NCI-H187 treated with DMSO at 0.1 percent for 48 hours (cell line): ENCODE measurements at places on chromosomes 5 and 9.
A peak's percentile ranks its signal among the peaks of the same experiment; 100 is the strongest.

GRCh38 chr9:2321523-2322148 lies 300.0 kb upstream of the VLDLR start:
- DNase-seq, result no peak

- no peak for DNase-seq
Observed at GRCh38 chr5:98905857-98906688, 22.7 kb downstream of the CHD1 start.

DNA sequence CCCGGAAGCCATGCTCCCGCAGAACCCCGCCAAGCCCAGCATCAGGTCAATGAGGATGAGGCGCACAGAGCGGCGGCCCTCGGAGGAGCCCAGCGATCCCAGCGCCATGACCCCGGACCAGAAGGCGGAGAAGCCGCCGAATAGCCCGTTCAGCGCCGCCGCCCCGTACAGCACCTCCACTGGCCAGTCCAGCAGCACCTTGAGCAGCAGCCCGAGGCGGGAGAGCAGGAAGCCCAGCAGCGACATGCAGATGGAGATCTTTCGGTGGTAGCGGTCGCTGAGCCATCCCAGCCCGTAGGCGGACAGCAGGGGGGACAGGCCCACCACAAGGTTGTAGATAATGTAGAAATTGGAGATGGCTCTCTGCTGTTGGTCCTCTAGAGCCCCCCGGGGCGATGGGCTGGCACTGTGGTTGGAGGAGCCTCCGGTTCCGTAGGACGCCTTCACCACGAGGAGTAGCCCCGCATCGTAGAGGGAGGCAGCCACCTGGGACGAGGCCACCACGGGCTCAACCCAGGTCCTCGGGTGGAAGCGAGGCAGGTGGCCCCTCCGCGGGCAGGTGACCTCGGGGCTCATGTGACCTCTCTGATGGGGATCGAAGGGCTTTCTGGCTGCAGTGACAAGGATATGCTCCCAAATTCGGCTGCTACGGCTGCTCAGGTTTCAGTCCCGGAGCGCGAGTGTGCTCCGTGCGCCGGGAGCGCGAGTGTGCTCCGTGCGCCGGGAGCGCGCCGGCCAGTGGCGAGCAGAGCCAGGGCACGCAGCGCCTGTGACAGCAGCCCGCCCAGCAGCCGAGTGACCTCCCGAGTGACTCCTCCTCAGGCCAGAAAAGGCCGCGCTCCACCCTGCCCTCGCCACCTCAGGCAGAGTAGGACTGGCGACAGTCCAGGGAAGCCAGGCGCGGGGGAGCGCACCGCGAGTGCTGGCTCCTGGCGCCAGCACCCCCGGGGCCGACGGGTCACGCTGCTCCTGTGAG lies at the start of gene SLC46A2:
Gene SLC46A2, minus strand, starts transcription at position 771 of the 976 bp plus-strand sequence. Its CDS starts 195 bp downstream, at position 576.
- DNase-seq, result no peak

DNA sequence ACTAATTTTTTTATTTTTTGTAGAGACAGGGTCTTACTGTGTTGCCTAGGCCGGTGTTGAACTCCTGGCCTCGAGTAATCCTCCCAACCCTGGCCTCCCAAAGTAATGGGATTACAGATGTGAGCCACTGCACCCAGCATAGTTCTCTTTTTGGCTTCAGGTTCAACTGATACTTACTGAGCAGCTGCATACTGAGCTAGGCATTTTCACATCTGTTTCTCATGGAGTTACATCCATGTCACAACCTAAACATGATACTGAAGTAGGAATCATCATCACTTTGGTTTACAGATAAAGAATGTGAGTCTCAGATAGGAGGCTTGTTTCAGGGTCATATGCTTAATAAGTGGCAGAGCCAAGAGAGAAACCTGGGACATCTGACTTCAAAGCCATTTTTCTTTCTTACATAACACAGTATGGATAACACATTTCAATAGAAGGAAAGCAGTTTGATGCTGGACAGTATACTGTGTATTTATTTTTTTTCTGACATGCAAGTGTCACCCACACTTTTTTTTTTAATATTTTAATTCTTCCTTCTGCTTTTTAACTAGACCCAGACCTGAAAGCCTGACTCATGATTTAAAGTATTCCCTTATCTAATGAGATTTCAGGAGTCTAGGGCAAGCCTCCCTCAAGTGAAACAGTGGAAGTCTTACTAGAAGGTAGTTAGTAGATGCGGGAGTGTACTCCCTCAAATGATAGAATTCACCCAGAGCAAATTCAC lies 90.8 kb downstream of the HACD4 start:
- DNase-seq, result no peak

DNA sequence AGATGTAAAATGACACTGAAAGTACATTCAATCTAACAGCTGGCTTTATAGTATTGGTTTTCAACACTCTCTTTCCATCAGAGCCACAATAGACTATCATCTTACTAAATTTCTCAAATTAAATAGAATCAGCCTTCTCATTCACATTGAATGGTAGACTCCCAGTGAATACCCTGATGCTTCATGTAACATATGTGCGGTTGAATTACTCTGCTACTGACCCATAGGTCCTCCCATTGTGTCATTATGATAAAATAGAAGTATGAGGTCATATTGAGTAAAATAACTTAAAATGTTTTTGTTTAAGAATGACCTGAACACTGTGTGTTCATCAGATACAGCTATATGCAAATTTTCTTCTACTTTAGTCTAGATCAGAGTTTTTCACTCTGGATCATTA lies 75.9 kb upstream of the ADAMTSL1 start:
- no peak for DNase-seq

DNA sequence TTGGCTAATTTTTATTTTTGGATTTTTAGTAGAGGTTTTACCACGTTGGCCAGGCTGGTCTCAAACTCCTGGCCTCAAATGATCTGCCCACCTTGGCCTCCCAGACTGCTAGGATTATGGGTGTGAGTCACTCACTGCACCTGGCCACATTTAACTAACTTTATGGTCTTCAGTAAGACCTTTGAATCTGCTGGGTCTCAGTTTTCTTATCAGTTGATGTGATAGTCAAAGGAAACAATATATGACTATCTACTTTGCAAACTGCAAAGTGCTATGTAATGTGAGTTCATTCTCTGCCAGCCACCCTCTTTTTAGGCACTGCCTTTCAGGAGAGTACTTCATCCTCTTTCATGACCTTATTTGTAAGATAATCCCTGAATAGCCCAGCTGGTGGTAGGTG lies 474.7 kb downstream of the PDE4D start:
- peak; percentile 37 for DNase-seq

DNA sequence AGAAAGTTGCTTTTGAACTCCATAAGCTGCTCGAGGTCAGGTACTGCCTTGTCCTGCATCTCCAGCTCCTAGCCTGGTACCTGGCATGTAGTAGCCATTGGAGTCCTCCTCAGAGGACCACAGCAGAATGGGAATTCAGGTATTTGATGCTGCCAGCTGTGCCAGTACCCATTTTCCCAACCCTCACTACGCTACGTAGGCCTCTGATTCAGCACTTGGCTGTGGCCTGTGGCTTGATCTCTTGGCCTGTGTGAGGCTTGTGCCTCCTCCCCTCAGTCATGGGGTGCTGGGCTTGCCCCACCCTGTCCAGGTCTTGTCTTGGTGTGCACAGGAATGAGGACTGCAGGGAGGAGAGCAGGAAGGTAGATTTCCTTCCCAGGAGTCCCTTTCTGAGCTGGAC lies 11.8 kb downstream of the OTULIN start:
- DNase-seq, result no peak

- no peak for DNase-seq
Observed at GRCh38 chr9:33196736-33197135, 29.6 kb upstream of the B4GALT1 start.

DNA sequence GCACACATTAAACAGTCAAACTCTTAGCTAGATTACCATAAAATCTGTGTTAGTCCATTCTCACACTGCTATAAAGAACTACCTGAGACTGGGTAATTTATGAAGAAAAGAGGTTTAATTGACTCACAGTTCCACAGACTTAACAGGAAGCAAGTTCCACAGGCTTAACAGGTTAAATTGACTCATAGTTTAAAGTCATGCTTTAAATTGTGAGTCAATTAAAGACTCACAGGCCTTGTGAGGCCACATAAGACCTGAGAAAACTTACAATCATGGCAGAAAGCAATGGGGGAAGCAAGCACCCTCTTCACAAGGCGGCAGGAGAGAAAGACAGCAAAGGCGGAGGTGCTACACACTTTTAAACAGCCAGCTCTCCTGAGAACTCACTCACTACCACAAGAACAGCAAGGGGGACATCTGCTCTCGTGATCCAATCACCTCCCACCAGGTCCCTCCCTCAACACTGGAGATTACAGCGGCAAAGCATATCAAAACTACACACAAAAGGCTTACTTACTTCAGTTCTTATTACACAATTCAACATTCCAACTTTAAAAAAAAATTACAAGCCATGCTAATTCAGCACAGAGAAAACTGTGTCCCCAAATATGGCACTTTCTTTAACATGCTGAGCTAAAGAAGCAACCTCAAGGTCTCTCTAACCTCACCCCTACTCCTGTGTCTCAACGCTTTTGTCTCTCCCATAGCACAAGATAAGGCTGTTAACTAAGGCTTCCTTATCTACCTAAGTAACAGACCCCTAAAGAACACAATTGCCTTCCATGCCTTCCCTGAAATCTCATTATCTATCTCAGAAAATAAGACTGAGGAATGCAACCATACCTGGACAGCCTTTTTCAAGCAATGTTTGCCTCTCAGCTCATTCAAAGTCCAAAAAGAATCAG lies 805.1 kb downstream of the NR2F1-AS1 start:
- DNase-seq, result no peak

GRCh38 chr9:92722386-92723298 lies 42.0 kb downstream of the BICD2 start:
- no peak for DNase-seq

DNA sequence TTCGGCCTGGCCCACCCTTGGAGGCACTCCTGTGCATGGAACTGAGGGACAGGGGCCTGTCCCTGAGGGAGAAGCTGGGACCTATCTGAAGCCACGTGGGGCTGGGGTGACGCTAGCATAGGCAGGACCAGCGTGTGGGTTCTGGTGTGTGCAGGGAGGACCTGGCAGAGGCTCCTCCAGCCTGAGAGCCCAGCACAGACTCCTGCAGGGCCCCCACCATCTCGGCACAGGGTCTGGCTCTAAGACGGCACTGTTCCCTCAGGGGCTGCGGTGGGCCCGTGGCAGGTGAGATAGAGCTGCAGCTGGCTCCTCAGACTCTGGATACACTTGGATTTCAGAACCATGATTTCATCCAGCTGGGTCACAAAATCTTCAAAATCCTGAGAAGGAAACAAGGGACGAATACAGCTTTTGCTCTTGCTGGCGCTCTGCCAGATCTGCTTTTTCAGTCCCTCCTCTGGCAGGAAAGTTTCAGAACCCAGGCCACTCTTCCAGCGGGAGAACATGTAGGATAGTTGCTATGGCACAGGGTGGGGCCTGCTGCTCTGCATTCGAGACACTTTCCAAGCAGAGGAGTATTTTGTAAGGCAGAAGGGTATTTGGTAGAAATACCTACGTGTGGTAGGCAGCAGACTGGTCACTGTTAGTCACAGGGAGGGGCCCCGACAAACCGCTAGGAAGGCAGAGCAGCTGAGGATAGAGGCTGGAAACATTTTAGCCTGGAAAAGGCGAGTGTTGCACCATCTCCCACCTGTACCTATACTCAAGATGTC lies 74.7 kb downstream of the KIF24 start:
- DNase-seq, result no peak

GRCh38 chr9:18260521-18260920 lies 213.4 kb upstream of the ADAMTSL1 start:
- no peak for DNase-seq

DNA sequence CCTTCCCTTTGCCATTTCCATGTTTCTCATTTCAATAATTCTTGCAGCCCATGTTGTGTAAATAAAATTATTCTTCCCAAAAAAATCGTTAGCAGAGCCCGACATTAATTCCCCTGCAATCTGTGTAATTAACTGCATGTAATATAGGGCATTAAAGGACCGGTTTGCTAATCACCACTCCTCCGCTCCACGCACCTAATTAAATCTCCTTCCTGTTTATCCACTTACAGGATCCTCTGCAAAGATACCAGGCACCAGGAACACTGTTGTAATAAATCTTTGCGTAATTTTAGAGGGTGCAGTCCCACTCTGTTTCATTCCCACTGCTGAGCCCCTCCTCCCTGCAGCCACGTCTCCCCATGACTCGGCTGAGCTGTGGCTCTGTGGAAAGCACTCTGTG lies 105.0 kb upstream of the PPP1R26 start:
- no peak for DNase-seq

GRCh38 chr5:115894342-115894741 lies 52.6 kb downstream of the AP3S1 start:
- no peak for DNase-seq

GRCh38 chr5:72141440-72142355 lies 34.4 kb downstream of the MAP1B start:
- no peak for DNase-seq
